ENCODE measurements at places on chromosomes 16 and 17.

DNA sequence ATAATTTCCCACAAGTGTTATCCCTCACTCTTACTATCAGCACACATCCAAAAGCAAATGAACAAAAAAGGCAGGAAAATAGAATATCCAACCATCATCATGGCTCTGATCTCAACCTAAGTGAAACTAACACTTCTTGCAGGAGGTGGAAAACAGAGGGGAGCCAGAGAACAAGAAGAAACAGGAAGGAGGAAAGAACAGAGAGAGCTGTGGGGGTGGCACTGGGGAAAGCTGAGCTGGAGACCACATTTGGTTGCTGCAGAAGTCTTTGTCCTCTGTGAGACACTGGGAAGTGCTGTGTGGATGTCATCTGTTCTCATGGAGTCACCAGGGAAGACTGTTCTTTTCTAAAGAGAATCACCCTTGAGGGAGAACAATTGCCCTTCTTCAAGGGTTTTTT is 34.7 kb downstream of the GRB7 start:
- DNase-seq: no peak

DNA sequence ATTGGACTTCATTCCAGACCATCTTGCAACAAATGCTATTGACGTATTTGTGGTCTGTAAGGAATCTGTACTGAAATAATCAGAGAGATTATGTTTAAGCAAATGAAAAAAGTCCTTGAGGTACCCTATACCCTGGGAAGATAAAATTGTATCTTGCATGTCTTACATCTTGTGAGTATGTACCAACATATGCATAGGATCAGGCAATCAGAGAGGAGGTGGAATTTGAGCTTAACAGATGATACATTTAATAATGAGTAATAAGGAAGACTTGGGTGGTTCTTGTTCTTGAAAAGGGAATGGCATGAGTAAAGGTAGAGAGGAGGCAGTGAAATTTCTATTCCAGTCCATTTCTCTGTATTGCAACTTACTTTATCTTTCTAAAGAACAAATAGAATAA is 10.6 kb downstream of the MOSMO start:
- DNase-seq: no peak

DNA sequence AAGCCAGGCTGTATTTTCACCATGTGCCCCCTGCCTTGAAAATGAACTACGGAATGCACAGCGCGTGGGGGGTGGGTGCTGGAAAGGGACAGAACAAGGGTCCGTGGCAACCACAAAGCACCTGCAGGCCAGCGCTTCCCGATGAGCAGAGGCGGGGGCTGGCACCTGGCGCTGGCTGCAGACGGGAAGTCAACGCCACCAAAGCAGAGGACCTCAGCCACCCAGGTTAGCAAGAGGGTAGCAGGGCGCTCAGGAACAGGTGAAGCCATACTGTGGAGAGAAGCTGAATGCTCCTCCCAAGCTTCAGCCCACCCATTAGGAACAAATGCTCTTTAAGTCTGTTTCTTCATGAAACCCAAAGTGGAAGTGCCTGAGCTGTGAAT is 64.7 kb downstream of the KLHDC4 start:
- no peak for DNase-seq

GRCh38 chr16:27980919-27981700 is 82.4 kb downstream of the GSG1L start:
- no peak for DNase-seq

- no peak for DNase-seq
Observed at GRCh38 chr16:2007081-2007836, 2.4 kb downstream of the ZNF598 start.

GRCh38 chr16:52203096-52203495 is 343.8 kb downstream of the TOX3 start:
- DNase-seq: no peak

- no peak for DNase-seq
Observed at GRCh38 chr16:52921104-52921503, 131.6 kb downstream of the CHD9NB start.

GRCh38 chr17:79508291-79508716 is 102.5 kb downstream of the RBFOX3 start:
- no peak for DNase-seq

DNA sequence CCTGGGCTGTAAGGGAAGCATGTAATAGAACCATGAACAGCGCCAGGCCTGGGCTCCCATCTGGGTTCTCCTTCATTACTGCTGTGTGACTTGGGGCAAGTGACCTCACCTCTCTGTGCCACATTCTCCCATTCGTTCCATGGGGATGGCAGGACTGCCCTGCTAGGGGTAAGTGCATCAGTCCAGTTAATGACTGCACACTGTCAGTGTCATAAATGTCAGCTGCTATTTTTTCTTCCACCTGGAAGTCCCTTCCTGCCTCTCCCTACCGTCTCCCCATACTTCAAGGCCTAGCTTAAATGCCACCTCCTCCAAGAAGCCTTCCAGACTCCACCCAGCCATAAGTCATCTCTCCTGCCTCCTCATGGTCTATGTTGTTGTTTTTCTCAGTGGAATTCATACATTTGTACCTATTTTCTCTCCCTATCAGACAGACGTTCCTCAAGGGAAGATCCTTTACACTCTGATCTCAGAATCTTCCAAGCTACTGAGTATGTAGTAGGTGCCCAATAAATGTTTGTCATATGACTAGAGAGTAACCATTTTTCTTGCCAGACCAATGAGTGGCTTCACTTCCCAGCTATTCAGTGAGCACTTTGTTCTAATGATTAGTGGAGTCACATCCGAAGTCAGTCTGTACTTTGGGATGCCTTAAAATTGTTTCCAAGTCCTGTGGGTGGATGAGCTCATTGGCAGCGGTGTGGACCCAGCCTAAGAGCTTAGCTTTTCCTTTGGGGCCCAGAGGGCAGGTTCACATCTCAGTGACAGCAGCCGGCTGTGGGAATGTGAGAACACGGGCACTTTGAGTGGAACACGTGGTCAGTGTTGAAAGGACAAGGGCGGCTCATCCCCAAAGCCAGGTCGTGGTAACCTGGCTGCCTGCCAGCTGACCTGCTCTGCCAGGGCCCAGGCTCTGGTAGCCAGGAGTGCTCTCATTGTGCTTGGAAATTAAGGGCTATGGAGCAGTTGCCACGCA is 147.5 kb upstream of the GSE1 start:
- DNase-seq: peak; percentile 52

DNA sequence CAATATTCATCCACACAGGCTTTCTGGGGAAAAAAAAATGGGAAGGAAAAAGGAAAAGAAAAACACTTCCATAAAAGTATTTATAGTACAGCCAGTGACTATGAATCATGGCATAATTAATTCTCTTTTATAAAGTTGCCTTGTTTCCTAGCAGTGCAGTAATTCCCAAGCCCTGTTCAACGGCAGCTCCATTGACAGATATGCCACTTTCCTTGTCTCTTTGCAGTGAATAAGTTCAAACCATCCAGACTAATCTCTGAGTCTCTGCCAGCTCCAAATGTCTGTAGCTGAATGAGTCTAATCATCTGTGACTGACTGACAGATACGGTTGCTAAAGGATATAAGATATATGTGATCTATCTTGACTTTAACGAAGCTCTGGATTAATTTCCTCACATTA is 52.9 kb upstream of the KCNJ16 start:
- no peak for DNase-seq

DNA sequence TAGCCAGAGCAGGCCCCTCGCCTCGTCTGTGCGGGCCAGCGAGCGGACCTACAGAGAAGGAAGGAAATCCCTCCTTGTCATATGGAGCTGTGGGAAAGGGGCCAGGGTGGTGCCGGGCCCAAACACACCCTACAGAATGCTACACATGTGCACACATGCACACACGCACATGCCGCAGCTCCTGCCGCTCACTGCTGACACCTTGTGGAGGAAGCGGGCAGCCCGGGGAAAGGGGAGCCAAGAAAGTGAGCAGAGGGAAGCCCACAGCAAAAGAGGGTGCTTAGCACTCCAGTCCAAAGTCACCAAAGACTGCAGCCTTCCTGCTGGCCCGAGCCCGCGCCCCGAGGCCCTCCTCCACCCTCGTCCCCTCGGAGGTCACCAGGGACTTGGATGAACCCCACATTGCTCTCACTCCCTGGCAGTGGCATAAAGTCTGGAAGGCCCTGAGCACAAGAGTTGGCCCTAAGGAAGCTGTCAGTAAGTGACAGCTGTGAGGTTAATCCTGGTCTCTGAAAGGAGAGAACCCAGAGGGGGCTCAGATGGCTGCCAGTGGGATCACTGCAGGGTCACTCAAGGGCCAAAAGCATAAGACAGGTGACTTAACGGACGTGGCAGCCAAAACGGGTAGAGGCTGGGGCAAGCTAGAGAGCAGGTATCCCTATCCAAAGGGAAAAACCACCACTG is 68.2 kb downstream of the MYO18A start:
- DNase-seq: no peak

DNA sequence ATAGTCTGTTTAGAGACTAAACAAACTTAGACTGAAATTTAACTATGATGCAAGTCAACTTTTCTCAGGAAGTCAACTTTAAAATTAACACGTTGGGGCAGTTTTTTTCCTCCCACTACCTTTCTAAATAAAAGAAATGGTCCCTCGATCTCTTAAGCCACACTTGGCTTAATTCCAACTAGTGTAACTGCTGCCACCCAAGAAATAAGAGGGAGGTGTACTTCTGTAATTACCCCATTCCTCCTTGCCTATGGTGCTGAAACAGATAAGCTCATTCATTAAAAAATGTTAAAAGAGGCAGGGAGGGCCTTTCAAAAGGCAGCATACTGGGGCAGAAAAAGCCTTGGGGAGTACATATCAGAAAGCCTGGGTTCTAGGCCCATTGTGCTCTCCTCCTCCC is 59.8 kb downstream of the NCOR1 start:
- no peak for DNase-seq

DNA sequence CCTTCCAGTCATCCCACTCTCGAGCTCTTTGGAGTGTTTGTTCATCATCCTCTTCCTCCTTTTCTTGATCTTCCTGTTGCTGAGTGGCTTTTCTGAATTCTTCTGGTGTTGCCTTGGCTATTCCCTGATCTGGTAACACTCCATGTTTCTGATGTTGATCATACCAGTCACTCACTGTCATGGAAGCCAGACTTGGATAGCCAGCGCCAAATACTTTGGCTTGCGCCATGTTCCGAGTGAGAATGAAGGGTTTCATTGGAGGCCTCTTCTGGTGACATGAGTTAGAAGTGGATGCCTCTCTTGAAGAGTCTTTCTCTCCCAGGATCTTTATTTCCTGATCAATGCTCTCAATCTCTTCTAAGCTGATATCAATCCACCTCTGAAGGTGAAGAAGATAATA is 31.2 kb downstream of the TEX14 start:
- DNase-seq: no peak

GRCh38 chr17:6517062-6517461 is 39.3 kb downstream of the PITPNM3 start:
- DNase-seq: no peak

GRCh38 chr17:40606548-40607353 is 40.9 kb downstream of the SMARCE1 start:
- DNase-seq: peak; percentile 19

- peak; percentile 60 for DNase-seq
Observed at GRCh38 chr17:45129426-45129939, 2.8 kb downstream of the PLCD3 start.

DNA sequence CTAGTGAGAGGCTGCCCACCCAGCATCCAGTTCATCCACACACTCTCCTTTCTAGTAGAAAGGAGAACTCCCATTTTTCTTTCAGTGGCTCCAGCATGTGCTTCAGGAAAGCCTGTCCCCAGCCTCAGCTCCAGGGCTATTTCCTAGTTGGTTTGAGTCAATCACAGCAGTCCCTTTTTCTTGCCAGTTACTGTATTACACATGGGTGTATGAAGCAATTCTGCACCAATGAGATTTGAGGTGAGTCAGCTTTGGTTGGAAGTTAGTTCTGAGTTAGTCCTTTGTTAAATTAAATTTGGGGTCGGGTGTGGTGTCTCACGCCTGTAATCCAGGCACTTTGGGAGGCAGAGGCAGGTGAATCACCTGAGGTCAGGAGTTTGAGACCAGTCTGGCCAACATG is 24.8 kb downstream of the RAD51D start:
- DNase-seq: peak; percentile 19

- no peak for DNase-seq
Observed at GRCh38 chr16:19861133-19861532, 23.5 kb downstream of the GPRC5B start.

DNA sequence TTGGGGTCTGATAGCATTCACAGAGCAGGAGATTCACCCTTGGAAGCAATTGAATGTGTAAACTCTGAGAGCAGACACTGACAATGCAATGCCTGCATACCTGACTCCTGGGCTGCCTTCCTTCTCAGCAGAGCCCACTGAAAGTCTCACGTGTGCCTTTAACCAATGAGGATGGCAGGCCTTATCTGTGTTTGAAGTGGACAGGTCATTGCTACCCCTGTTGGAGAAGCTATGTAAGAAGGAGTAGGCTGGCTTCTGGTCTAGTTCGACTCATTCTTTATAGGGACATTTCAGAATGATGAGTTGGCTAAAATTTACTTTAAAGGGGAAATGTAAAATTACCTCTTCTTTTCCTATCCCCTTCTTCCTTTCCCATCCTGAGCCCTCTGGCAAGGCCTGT is 446.3 kb downstream of the SLC39A11 start:
- no peak for DNase-seq

Data from PC-9 (cell line).